Gastrocnemius medialis (tissue), 4 donors: ENCODE measurements at places on chromosomes 7 and 10.

- no peak for DNase-seq
These were observed 84.7 kb upstream of the GNA12 start for GRCh38 chr7:2928613-2929311.

DNA sequence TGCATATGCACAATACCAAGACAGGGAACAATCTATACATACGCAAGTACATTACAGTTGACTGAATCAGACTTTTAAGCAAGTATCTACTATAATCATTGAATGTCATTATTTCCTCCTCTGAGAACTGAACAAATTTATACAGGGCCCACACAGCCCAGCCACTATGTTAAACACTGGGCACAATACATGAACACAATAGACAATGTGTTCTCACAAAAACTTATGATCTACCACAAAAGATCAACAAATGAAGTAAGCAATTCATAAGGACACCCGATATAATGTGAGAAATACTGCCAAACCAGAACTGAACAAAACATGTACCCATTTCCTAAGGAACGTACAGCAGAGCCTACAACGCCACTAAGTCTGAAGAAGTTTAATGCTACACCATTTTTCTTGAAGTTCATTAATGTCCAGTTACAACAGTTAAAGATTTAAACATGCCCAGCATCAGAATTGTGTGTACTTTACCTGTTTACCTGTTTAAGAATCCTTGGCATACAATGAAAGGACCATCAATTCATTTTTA lies 31.5 kb downstream of the SHTN1 start:
- DNase-seq = no peak

DNA sequence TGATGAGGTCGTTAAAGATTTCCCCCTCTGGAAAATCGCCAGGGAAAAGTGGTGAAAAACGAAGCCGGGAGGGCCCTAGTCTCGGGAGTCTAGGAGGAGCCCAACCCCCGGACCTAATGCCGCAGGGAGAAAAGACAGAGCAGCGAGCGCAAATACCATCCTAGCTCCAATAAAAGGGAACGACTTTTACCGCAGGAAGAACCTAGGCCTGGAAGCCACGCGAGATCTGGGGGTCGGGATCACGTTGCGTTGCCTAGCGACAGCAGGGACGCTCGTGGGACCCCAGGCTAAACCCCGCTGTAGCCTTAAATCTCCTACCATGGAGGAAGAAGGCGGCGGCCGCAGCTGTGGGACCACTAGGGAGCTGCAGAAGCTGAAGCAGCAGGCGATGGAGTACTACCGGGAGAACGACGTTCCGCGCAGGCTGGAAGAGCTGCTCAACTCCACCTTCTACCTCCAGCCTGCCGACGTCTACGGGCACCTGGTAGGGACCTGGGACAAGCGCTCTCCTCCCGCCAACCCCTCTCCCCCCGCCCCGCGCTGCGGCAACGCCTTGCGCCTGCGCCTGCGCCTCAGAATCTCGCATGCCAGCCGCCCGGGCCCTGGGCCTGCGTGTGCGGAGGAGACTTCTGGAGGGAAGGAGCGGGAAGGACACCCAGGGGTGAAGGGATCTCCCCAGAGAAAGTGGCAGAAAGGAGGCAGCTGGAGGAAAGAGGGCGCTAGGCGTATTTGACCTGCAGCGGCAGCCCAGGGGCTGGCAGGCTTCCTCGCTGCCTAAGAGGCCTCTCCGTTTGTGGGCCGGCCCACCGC lies at the start of gene ENO4:
Gene ENO4, plus strand, starts transcription at position 252 of the 810 bp plus-strand sequence. Its CDS starts 68 bp downstream, at position 320.
- DNase-seq = no peak

GRCh38 chr7:125424721-125425120 lies 495.1 kb upstream of the POT1 start:
- DNase-seq = no peak

GRCh38 chr7:12062062-12062461 lies 149.0 kb upstream of the TMEM106B start:
- DNase-seq = no peak

- DNase-seq = no peak
These were observed 33.6 kb downstream of the VSTM4 start for GRCh38 chr10:49081547-49082275.

GRCh38 chr7:35374858-35375257 lies 121.0 kb upstream of the TBX20 start:
- DNase-seq = no peak

GRCh38 chr7:69654381-69654780 lies 56.1 kb downstream of the AUTS2 start:
- no peak for DNase-seq

GRCh38 chr7:22013711-22014110 lies 68.0 kb upstream of the CDCA7L start:
- no peak for DNase-seq

DNA sequence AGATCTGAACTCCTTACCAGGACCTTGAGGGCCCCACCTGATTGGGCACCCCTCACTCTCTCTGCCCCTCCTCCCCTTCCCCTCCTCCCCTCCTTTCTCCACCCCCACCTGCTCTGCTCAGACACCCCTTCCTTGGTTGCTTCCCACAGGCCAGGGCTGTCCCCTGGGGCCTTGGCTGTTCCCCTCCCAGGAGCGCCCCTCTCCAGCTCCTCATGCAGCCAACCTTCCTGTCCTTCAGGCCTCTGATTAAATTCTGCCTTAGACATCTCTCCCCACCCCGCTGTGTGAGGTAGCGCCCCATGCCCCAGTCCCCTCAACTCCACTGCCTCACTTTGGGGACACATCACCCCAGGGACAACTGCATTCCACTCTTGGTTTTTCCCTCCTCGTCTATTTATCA lies 32.4 kb downstream of the HTRA1 start:
- no peak for DNase-seq

- no peak for DNase-seq
These were observed 38.9 kb downstream of the BMPR1A start for GRCh38 chr10:86795353-86795752.

DNA sequence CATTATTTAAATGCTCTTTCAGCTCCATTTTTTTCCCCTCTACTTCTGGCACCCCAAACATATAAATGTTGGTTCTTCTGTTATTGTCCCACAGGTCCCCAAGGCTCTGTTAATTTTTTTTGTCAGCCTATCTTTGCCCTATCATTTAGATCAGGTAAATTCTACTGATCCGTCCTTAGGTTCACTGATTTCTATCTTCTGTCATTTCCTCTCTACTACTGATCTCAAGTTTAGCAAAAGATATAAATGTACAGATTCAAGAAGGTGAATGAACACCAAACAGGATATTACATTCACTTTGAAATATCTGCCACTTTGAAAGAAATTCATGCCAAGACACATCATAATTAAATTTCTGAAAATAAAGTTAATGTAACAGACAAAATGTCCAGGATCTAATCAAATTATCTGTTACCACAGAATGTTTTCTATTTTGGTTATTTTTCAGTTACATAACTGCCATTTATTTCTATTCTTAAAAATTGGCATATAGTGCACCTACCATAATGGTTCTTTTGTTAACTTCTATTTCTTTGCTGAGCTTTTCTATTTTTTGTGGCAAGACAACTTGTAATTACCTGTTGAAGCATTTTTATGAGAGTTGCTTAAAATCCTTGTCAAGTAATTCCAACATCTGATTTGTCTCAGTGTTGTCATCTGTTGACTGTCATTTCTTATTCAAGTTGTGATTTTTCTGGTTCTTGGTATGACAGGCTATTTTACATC lies 12.1 kb upstream of the CUBN start:
- no peak for DNase-seq

GRCh38 chr7:98162758-98163157 lies 48.5 kb upstream of the BHLHA15 start:
- no peak for DNase-seq

DNA sequence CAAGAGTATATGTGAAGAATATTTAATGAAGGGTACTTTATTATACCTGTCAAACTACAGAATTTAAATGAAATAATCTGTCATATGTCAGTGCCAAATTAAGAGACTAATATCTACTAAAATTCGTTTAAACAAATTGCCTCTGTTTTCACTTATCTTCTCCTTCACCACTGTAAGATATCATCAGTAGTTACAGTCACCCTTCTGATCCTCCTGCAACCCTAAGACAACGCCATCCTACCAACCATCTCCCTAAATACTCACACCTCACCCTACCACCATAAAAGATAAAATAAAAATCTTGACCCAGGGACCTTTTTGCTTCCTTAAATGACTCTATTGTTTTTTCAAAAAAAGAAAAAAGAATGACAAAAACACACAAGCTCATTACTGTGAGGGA lies 20.8 kb downstream of the EZH2 start:
- no peak for DNase-seq

DNA sequence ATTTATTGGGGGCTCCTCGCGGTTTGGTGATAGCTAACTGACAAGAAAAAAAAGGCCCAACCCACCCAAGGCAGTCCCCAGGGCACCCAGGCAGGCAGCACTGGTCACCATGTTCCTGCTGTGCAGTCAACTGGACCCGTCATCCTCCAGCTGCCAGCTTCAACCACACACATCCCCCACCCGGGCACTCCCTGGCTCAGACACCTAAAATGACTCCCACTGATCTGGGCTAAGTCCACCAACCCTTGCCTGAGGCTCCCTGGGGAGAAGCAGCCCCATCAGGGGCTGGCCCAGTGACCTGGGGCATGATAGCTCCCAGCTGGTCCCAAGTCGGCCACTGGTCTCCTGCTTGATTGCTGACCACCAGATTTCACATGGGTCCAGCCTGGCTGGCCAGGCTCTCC lies 161.8 kb downstream of the NRF1 start:
- no peak for DNase-seq

DNA sequence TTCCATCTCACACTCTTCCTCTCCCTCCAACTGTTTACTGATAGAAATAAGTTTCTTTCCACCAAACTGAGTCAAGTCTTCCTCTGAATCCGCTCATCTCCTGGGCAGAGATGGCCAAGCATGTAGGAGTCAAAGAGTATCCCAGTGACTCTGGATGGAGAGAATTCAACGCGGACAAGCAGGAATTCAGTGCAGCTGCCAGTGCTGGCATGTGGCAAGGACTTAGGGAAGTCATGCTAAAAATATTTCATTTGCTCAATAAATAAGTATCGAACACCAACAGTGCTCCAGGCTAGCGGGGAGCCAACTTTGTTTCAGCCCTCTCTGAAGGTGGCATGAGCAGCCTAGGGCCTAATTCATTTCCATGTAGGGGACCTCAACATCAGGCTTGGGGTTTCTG lies 351.6 kb upstream of the ZMIZ1 start:
- DNase-seq = no peak

DNA sequence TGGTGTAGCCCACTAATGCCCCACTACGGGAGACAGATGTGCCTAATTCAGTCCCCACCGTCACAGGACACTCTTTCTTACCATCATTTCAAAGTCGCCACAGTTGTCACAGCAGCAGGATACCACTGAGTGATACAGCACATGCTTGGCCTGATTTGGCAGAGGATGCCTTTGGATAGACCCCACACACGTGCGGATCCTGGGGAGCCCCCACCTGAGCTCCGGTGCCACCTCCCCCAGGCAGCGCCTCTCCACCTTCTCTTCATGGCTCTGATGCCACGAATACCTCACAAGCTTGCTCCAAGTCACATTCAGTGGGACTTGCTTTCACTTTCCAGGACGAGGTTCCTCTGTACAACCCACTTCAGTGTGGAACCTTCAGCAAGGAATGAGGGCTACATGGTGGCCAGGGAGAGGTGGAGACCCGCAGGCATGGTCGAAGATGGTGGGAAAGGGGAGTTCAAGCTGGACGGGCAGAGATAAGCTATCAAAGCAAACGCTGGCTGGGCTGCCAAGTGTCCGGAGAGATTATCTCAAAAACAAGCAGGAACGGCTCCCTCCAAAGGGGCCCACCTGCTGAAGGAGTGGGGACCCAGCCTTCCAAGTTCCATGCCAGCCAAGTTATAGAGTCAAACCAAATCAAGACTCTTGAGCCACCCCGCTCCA lies 107.4 kb downstream of the ZRANB1 start:
- no peak for DNase-seq

- no peak for DNase-seq
These were observed 19.6 kb upstream of the CDCA7L start for GRCh38 chr7:21965291-21965690.

GRCh38 chr7:4849390-4849789 lies 12.4 kb downstream of the PAPOLB start:
- no peak for DNase-seq

DNA sequence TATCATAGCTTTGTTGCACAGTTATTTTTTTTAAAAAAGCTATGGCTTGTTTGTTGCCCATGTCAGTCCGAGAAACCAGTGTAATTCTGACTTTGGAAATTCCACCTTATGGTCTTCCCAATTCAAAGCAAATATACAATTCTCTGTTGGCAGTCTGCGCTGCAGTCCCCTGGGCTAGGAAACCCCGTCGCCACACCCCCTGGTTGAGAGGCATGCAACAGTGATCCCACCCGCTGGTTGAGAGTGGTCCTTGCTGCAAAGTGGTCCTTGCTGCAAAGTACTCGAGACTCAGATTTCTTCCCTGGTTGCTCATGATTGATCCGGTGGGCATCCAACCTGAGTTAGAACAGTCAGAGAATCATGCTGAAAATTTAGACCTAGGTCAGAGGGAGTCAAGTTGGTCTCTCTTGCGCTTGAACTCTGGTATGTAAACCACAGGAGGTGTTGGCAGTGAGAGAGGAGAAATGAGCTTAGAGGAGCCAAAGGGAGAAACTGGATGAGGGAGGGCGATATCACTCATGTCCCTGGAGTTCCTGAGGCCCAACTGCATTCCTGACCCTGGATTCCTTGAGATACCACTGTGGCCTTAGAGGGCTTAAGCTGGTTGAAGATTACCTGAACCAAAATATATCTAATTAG lies 45.0 kb upstream of the STK17A start:
- no peak for DNase-seq

DNA sequence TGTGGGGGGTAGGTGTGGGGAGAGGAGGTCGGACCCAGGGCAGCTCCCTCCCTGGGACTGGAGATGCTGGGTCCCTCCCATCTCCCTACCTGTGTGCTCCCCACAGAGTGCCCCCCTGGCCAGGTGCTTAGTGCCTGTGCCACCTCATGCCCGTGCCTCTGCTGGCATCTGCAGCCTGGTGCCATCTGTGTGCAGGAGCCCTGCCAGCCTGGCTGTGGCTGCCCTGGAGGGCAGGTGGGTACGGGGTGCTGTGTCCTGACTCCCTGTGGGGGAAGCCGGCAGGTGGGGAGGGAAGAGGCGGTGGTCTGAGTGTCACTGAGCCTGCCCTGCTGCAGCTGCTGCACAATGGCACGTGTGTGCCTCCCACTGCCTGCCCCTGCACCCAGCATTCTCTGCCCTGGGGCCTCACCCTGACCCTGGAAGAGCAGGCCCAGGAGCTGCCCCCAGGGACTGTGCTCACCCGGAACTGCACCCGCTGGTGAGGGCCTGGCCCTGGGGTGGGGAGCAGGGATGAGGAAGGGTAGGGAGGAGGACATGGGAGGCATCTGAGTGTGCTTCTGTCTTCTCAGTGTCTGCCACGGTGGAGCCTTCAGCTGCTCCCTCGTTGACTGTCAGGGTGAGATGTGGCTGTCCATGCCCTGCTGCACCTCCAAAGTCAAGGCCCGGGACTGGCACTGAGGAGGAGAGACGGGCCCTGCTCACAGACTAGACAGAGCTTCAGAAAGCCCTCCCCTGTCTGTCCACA lies 11.7 kb upstream of the ZNF862 start:
- DNase-seq = no peak
